Pons (tissue), 1 donor: ENCODE measurements at places on chromosomes 1 and 21.

- DNase-seq: no peak
Measured at GRCh38 chr1:243729956-243730355, 120.1 kb downstream of the AKT3 start.

- no peak for DNase-seq
Measured at GRCh38 chr1:77051425-77051824, 167.8 kb downstream of the PIGK start.

- peak; percentile 90 for DNase-seq
Measured at GRCh38 chr1:11198851-11199594, 9.9 kb downstream of the ANGPTL7 start.

GRCh38 chr21:36628106-36628505 lies 70.8 kb upstream of the SIM2 start:
- DNase-seq: no peak

DNA sequence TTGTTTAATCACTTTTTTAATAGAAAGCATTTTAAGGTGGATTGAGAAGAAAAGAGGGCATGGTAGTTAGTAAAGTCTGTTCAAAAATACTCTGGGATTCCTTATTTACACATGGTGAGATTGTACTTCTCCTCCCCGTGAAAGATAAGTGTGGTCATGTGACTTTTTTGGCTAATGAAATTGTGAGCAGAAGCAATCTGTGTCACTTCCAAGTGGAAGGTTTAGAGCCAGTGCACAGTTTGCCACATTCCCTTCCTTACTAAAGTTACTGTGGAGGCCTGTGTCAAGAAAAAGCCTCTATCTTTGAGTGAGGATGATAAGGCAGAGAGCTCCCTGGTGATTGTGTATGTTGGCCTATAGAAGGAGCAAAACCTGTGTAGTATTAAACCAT lies 471.3 kb downstream of the OMA1 start:
- DNase-seq: no peak

- DNase-seq: no peak
Measured at GRCh38 chr1:19489996-19490395, 4.7 kb upstream of the CAPZB start.

DNA sequence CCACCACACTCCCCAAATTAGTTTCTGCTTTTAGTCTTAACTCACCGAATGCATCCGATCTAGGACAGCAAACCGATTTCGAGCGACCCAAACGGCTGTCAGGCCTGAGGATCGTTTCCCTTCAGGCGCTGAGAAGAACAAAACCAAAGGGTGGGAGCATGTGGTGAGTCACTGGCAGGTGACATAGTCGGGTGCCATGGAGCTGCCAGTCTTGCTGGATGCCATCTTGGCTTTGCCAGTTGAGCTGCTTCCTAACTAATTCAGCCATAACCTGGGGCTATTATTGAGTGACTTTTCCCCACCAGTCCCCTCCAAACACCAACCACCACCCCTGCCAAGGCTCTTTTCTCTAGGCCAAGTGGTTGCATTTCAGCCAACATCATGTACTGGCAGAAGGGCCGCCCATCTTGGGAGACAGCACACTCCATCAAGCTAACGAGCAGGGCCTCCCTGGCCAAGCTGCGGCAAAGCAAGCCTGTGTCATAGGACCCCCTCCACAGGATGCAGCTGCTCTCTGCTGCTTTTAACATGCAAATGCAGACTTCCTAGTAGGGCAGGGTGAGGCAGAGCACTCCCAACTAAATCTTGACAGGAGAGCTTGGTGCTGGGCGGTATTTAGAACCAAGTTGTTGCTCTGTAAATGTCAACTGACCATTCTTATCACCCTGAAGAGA lies 22.3 kb upstream of the PEX19 start:
- no peak for DNase-seq

GRCh38 chr1:183349201-183349711 lies 68.9 kb downstream of the NMNAT2 start:
- peak; percentile 81 for DNase-seq

GRCh38 chr1:39086386-39086785 lies 60.2 kb downstream of the NDUFS5 start:
- DNase-seq: no peak

- no peak for DNase-seq
Measured at GRCh38 chr1:18637511-18637960, 6.9 kb downstream of the PAX7 start.

GRCh38 chr21:16837321-16837720 lies 675.5 kb upstream of the CXADR start:
- no peak for DNase-seq

- no peak for DNase-seq
Measured at GRCh38 chr1:167650269-167651160, 20.5 kb downstream of the RCSD1 start.

- no peak for DNase-seq
Measured at GRCh38 chr1:18344755-18345154, 136.0 kb upstream of the KLHDC7A start.

GRCh38 chr1:118588566-118588965 lies 399.6 kb downstream of the TBX15 start:
- DNase-seq: no peak

- DNase-seq: no peak
Measured at GRCh38 chr1:158169105-158169504, 11.6 kb upstream of the CD1D start.

DNA sequence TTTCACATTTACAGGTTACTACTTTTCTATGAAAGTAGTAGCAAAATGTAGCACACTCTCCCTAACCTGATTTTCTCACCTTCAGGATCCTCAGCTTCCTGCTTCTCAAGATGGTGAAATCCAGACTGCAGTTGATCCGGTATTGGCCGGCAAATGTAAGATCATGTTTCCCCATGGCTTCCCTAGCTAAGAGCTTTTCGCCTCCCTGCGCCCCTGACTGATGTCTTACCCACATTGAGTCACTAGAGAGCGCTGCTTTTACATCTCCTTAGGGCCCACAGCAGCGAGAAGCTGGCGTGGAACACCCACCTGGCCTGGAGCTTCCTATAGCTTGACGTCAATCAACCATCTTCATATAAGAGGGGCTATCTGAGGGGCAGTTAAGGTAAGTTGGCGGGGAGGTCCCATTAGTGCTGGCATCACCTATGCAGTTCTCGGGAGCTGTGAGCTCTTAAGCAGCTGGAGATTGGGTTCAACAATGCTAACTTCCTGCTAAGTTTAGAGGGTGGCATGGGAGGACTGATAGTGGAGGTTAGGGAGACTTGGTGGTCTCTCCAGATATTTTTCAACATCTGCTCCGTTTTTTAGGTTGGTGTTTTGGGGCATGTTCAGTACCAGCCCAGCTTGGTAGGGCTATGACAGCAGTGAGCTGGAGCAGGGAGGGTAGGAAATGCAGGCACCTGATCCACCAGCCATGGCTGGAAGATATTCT lies 5.5 kb downstream of the PTPN7 start:
- no peak for DNase-seq

- no peak for DNase-seq
Measured at GRCh38 chr1:7223334-7224080, 438.3 kb downstream of the CAMTA1 start.

DNA sequence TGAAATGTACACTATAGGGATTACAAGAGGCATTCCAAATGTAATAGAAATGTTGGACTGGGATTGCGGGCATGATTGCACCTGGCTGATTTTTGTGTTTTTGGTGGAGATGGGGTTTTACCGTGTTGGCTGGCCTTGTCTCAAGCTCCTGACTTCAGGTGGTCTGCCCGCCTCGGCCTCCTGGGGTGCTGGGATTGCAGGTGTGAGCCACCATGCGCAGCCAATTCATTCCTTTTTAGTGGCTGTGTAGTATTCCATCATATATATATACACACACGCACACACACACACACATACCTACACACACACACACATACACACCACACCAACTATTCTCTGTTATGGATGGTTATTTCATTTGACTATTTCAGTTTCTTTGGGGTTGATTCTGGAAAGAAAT lies 4.7 kb upstream of the ATP6V1G3 start:
- no peak for DNase-seq

DNA sequence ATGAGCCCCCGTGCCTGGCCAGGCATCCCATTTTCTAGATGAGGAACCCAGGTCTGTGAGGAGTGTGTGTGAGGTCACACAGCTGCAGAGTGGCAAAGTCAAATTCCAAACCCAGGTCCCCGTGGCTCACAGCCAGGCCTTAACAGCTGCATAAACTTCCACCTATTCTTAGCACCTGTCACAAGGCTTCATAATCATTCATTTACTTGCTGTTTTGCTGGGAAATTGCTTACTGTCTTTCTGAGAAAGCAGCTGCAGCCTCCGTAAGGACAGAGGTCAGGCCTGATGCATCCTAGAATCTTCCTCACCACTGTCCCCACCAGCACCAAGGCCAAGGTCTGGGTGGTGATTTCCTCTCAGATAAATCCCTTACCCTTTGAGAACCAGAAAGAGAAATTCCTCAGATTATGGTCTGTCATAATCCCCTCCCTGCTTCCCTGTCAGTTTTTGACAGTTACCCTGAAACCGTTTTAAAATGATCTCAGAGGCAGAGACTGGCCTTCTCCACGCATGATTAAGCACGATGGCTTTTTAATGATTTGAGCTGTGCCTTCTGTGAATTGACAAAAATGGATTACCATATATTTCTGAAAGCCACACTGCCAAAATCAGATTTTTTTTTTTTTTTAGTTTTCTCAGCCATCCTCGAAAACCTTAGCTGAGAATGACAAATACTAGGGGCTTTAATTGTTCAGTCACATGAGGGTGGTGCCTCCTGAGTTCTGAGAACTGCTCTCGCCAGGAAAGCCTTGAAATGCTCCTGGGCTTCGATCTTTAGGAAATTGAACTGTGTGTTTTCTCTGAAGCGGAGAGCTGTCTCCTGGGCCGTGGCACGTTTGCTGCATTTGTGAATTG lies 70.0 kb upstream of the SELENON start:
- DNase-seq: no peak
